ENCODE measurements at places on chromosomes 16 and 17. TPM values are rescaled to one million over a fixed set of nuclear protein-coding genes. Genes with fewer than 3 reads are reported as not detected.

Gene RPL23
- 3,137 TPM for polyA plus RNA-seq

Gene GRB7
- polyA plus RNA-seq: 14.3 TPM

Gene VTN
- 0.03 TPM for polyA plus RNA-seq

Gene TACO1
- 31.8 TPM for polyA plus RNA-seq

Gene GPR179
- not detected for polyA plus RNA-seq

Gene CCDC154
- polyA plus RNA-seq: 0.22 TPM

Gene ITGB4
- polyA plus RNA-seq: 1,123 TPM

Gene LRRC37A
- 0.28 TPM for polyA plus RNA-seq

Gene SOX9
- 29.1 TPM for polyA plus RNA-seq

Gene PIRT
- not detected for polyA plus RNA-seq

Gene TNFRSF13B
- polyA plus RNA-seq: not detected

Gene NEUROD2
- polyA plus RNA-seq: not detected

Gene CHP2
- not detected for polyA plus RNA-seq

Gene SCARF1
- polyA plus RNA-seq: 0.03 TPM

Gene HOXB1
- not detected for polyA plus RNA-seq

Gene NOXO1
- 2.7 TPM for polyA plus RNA-seq

Gene CNGB1
- polyA plus RNA-seq: 0.08 TPM

Gene AANAT
- polyA plus RNA-seq: not detected

Gene KRTAP16-1
- not detected for polyA plus RNA-seq

Gene ABCC12
- polyA plus RNA-seq: not detected

Gene HS3ST6
- polyA plus RNA-seq: not detected

Gene MYO15A
- 0.38 TPM for polyA plus RNA-seq

Gene CD300E
- not detected for polyA plus RNA-seq

Gene SLC22A31
- 0.15 TPM for polyA plus RNA-seq

Gene CDH8
- polyA plus RNA-seq: not detected

Gene RNF157
- polyA plus RNA-seq: not detected

Gene CD300LG
- polyA plus RNA-seq: not detected

Gene CDC42EP4
- polyA plus RNA-seq: 14.5 TPM

Gene PRR29
- polyA plus RNA-seq: 0.03 TPM

Gene NPIPA7
- polyA plus RNA-seq: 7.6 TPM

Gene TBC1D16
- 5.9 TPM for polyA plus RNA-seq

Gene HSD17B2
- 2.0 TPM for polyA plus RNA-seq

Gene ESRP2
- polyA plus RNA-seq: 20.9 TPM

Gene CIBAR2
- not detected for polyA plus RNA-seq

Gene CCDC78
- 4.0 TPM for polyA plus RNA-seq

Gene FBXW10
- polyA plus RNA-seq: 0.01 TPM

Gene LRRC75A
- polyA plus RNA-seq: 0.11 TPM

Gene MMP15
- polyA plus RNA-seq: 7.3 TPM

Gene KRT32
- not detected for polyA plus RNA-seq

Gene TMEM88
- polyA plus RNA-seq: 1.3 TPM

Gene PRRT2
- polyA plus RNA-seq: 0.06 TPM

Gene CDR2L
- polyA plus RNA-seq: 8.6 TPM

Gene CA4
- not detected for polyA plus RNA-seq

Gene PRSS36
- 0.34 TPM for polyA plus RNA-seq

Gene KIF19
- polyA plus RNA-seq: 0.02 TPM

Gene MYH8
- polyA plus RNA-seq: not detected

Gene CCL17
- polyA plus RNA-seq: not detected

Gene RAMP2
- polyA plus RNA-seq: 0.13 TPM

Gene KRT36
- polyA plus RNA-seq: not detected

Gene C17orf50
- not detected for polyA plus RNA-seq

Gene ZNF385C
- polyA plus RNA-seq: 0.06 TPM

All from foreskin keratinocyte (primary cell).